ENCODE measurements at places on chromosomes 3 and 15.

- DNase-seq, result no peak
These were observed 973.7 kb downstream of the MCTP2 start for GRCh38 chr15:95205077-95205476.

DNA sequence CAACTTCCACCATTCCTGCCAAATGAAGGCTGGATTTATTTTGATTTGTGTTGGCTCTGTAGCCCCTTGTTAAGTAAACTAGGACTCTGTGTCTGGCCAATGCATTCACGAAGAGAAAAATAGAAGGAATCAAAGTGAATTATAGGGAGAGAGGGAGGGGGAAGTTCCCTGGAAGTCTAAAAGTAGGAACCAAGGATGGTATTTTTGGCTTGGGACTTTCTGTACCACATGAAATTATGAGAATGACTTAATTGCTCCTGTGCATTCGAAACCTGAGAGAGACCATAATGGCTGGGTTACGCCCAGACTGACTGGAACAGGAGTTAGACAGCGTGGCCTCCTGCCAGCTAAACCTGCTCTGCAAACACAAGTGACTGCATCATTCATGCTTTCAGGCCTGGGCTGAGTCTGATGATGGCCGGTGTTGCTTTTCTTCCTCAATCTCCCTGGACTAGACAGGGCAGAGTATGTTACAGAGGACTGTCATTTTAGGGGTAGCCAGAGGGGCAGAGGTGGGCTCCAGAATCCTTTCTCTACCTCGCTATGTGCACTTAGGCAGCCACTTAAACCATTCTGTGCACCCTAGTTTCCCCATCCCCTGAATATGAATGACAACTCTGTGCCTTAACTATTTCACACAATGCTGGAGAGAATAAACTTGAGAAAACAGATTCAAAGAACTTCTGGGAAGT lies 58.9 kb downstream of the MYO1E start:
- DNase-seq, result no peak

DNA sequence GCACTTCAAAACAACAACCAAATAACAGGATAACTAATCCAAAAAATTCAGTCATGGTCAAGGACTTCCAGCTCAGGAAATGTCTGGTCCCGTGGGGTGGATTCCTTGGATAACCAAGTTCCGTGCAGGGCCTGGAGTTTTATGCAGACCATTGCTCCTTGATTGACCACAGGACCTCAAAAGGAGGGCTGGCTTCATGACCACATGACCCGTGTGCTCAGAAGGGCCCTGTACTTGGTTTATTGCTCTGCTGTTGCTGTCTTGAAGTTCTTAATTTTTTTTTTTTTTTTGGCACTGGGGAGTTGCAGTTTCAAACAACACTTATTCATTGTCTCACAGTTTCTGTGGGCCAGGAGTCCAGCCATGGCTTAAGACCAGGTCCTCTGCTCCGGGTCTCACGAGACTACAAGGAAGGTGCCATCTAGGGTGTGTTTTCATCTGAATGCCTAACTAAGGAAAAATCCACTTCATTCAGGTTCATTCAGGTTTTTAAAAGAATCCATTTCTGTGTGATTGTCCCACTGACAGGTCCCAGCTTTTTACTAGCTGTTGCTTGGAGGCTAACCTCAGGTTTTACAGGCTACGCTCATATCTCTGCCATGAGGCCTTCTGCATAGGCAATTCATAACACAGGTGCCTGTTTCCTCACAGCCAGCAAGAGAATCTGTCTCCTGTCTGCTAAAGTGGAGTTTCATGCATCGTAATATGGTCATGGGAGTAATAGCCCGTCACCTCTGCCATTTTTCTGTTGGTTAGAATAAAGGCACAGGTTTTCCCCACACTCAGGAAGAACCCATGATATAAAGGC lies 65.3 kb downstream of the FLNB start:
- DNase-seq, result no peak

DNA sequence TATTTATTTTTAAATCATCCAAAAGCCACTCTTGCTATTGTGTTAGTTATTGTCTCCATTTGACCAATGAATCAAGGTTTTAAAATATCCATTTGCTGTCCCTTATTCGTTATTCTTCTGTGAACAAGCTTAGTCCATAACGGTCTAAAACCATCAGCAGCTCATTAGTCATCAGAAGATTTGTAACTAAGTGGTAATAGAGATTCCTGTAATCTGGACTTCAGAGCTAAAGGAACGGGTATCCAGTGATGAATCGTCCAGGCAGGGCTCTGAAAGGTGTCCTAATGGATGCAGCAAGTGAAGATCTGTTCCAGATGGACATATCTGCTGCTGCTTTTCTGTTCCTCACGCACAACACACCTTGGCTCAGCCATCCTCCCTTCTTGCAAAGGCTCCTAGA lies 362.7 kb upstream of the CFAP20DC start:
- DNase-seq, result no peak

DNA sequence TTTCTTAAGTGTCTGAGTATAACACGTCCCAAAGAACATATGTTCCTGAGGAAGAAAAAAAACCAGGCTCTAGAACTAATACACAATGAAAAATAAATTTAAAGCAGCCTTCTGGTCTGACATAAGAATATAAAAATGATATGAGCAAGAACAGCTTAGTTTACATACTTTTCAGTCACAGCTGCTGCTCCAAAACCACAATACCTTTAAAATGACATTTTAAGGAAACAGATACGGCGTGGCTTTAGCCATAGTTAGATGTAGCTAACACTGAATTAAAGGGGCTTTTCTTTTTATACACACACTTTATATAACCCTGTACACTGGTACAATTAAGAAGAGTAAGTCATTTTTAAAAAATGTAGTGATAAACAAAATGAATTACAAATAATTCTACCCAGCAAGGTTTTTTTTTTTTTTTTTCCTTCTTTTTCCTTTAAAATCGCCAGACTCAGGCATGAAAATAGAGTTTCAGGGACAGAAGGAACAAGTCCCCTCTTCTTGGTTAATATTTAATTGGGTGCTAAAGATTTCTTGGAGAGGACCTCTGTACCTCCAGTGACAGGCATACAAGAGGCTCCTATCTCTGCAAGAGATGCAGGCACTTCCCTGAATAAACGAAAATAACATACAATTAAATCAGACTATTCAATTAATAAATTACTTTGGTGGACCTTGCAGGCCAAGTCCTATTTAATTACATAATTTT lies 265.6 kb downstream of the FOXP1 start:
- DNase-seq, result no peak

DNA sequence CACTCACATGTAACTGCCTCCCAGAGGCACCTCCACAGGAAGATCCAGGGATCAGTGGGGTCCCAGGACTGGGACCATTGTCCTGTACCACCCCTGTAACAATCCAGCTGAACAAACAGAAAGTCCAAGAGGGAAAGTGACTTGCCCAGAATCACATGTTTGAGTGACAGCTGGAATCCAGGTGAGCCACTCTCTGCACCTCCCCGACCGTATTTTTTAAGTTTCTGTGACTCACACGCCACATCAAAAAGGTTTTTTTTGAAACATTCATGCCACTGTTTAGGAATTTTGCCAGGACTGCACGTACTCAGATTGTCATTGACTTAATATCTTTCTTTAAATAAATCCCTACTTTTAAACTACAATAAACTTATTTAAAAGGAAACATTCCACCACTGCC lies 9.8 kb upstream of the SLC6A1 start:
- DNase-seq, result no peak

DNA sequence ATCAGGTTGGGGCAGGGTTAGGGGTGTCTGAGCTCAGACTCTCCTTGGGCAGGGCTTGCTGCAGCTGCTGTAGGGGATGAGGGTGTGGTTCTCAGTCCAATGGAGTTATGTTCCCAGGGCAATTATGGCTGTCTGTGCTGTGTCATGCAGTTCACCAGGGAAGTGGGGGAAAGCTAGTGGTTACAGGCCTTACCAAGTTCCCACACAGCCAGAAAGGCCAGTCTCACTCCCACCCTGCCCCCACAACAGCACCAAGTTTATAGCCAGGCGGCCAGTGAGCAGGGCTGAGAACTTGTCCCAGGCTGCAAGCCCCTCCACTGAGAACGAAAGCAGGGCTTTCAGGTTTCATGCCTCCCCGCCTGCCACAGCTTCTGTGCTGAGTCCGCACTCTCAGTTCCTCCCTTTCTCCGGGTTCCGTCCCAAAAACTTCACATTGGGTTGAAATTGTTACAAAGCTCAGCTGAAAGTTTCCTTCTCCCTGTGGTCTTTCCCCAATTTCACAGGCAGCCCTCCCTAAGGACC lies 19.6 kb upstream of the CPOX start:
- DNase-seq, result peak; percentile 49

Measured in pons (tissue), 1 donor.